NCI-H1694 treated with DMSO at 0.1 percent for 48 hours (cell line): ENCODE measurements at places on chromosomes 7 and 10.

DNA sequence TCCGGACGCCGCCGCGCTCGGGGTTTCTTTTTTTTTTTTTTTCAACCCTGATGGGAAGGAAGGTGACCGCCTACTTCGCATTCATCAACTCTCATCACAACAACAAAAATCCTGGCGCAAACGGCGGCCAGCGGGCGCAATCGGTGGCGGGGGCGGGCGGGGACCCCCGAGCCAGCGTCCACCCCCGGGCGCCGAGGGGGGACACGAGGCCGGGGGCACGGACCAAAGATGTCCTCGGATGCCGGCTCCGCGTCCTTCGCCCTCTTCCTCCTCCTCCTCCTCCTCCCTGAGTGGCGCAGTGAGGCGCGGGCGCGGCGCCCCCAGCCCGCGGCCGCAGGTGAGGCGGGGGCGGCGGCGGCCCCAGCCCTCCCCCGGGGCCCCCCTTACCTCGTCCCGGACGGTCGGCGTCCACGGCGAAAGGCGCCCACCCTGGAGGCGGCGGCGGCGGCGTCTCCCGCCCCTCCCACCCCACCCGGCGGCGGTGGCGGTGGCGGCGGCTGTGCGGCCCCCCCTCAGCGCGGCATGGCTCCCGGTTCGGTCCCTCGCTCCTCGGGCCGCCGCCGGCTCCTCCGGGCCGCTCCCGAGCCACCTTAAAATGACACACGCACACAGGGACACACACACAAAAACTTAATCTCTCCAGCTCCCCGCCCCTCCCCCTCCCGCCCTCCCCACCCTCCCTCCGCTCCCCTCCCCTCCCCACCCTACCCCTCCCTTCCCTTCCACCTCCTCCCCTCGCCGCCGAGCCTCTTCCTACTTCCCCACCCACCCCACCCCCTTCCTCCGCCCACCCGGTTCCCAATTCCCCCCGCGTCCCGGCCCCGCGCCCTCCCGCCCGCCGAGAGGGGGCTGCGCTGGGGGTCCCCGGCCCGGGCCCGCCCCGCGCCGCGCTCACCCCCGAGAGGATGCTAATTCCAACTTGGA lies at the start of gene CTBP2:
TSS of gene CTBP2 (minus strand) at position 632 of the 924 bp plus-strand sequence.
- DNase-seq = no peak

DNA sequence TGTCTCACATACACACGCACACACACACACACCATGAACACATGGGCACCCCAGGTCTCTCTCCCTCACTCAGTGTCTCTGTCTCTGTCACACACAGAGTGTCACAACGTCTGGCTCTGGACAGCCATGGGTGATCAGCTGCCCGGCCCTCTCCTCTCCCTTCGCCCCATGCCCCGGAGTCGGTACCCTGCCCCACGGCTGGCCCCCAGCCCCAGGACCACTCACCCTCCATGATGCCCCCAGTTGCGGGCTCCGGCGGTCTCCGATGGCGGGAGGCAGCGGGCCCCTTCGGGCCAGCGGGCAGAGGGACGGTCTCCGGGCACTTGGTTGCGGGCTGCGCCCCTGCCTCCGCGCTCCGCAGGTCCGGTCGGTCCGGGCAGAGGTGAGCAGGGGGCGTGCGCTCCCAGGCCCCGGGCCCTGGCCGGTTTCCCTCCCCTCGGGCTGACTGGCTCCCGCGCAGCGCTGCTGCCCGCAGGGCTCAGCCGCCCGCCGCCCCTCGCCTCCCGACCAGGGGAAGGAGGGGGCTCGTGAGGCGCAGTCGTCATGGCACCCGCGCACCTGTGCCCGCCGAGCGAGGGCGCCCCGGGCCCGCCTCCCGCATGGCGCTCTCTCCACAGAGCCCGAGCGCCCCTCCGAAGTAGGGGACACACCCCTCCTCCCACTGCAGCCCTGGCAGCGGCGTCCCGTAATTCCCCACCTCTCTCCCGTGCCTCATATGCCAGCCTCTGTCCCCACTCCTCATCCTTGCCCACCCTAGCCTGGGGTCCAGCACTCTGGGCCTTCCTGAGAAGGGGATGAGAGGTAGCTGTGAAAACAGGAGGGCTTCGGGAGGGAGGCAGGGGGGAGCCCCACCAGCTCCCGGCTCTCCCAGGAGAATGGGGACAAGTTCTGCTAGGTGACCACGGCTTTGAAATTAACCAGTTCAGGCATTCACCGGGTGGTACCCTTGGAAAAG lies at the start of gene NPFFR1:
TSS of gene NPFFR1 (minus strand) at position 560 of the 955 bp plus-strand sequence. CDS start at position 232, 328 bp downstream.
- no peak for DNase-seq

- no peak for DNase-seq
Observed at GRCh38 chr7:18706670-18707069, 211.1 kb downstream of the HDAC9 start.

- DNase-seq = no peak
Observed at GRCh38 chr10:125151553-125152449, 8.6 kb downstream of the CTBP2 start.

- no peak for DNase-seq
Observed at GRCh38 chr7:36887969-36888368, 163.7 kb upstream of the AOAH start.

DNA sequence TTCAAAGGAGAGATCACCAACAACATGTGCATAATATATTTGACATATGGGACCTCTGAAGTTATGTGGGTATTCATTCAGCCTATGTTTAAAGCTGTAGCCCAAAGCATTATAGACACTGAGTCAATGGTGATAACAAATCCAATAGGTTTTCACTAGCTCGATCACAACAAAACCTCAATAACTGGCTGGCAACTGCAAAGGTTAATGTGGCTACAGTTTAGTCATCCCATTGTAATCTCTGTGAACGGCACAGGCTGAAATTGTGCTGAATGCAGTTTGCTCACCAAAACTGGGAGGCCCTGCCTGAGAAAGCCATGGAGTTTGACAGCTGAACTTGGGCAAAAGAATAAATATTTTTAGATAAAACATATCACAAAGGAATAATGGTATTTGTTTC lies 152.4 kb upstream of the ADO start:
- DNase-seq = no peak

GRCh38 chr10:120600871-120601649 lies 144.0 kb downstream of the PLPP4 start:
- DNase-seq = no peak

DNA sequence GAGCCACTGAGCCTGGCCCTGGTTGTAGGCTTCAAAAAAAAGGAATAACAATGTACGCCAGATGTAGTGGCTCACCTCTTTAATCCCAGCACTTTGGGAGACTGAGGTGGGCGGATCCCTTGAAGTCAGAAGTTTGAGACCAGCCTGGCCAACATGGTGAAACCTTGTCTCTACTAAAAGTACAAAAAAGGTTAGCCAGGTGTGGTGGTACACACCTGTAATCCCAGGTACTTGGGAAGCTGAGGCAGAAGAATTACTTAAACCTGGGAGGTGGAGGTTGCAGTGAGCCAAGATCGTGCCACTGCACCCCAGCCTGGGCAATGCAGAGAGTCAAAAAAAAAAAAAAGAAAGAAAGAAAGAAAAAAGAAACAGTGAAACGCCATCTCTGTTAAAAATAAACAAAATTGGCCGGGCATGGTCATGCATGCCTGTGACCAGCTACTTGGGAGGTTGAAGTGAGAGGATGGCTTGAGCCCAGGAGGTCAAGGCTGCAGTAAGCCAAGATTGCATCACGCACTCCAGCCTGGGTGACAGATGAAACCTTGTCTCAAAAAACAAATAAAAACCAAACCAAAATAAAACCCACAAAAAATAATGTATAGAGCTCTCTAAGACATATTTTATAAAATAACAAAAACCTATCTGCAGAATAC lies 4.7 kb upstream of the KLHDC10 start:
- no peak for DNase-seq

DNA sequence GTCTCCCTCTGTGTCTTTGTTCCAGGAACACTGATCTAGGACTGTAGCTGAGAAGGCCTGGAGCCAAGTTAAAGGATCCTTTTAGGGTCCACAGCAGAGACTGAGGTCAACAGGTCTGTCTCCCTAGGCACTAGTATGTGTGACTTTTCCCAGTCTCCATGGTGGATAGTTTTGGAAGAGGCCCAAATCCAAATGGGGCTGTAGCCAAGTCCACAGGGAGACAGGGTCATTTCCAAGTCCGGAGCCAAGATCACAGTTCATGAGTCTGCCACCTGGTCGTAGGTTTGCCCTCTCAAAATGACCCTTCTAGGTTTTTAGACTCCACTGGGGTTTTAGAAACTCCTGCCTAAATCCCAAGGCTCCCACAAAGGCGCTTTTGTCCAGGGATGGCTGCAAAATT lies 16.8 kb downstream of the ZNF277 start:
- DNase-seq = no peak

DNA sequence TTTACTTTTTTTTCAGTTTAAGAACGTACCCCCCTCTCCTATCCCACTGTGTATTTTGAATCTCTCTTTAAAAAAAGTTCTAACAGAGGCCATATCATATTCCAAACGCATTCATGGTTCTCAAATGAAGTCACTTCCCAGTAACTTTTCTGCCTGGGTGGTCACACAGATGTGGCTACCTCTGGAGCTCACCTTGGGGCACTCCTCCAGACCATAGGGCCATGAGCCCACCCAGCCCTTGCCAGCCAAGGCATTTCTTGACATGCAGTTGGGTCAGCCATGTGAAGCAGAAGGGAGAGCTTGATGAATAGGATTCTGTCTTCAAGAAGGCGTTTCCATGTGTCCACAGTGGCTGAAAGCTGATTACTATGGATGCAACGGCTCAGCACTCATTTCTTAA lies 239.3 kb downstream of the RAB11FIP2 start:
- DNase-seq = no peak
